ENCODE measurements at places on chromosomes 6 and 20. TPM values are rescaled to one million over a fixed set of nuclear protein-coding genes. Genes with fewer than 3 reads are reported as not detected.

DNA sequence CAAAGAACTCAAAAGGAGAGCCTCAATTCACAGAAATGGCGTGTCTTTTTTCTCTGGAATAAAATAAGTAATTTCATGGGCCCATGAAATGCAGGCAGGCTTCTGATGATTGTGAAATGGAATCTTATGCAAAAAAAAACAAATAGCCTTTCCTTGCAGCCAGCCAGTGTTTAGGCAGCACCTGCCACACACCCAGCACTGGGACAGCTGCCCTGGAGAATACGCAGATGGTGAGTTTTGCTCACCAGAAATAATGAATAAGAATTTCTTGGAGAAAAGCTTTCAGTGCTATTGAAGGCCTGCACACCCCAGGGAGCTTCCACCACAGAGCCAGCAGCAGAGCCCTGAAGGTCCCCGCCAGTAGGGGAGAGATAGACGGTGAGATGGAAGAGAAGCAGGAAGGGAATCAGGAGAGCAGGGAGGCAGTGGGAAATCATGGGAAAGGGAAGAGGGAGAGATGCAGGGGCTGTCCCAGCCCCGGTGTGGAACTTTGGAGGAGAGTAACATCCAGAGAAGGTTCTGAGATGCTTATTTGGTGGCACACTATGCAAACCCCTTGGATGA lies 54.9 kb downstream of the PXDC1 start:
- no peak for DNase-seq

DNA sequence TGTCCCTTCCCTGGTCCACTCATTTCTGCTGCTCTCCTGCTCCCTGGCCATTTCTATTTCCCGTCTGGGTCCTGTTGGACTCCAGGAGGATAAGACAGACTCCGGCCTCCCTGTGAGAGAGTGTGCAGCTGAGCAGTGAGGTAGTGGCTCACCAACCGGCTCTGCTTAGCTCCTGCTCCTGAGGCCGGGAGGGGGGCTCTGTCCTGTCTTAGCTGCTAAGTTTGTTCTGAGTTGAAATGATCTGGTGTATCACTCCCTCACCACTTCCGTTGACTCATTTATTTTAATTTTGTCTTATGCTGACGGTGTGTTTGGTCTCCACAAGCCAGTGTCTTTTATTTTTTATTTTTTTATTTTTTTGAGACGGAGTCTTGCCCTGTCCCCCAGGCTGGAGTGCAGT lies 148.5 kb upstream of the PDE10A start:
- DNase-seq: no peak

GRCh38 chr6:168415098-168415992 lies 25.6 kb upstream of the SMOC2 start:
- no peak for DNase-seq

DNA sequence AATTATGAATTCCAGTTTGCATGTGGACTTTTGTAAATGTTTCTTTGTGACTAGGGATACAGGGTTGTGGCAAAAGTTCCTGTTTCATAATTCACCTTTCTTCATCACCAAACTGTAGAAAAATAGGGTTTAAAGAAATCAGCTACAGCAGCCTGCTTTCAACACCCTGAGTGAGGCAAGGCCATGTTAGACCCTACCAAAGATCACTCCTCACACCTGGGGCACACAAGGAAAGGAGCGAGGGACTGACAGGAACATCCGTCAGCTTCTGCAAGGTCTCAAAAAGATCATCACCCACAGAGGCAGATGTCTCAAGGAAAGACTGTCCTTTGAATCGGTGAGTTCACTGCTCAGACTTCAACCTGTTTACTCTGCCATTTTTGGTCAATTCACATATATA lies 10.5 kb upstream of the STX11 start:
- DNase-seq: no peak

DNA sequence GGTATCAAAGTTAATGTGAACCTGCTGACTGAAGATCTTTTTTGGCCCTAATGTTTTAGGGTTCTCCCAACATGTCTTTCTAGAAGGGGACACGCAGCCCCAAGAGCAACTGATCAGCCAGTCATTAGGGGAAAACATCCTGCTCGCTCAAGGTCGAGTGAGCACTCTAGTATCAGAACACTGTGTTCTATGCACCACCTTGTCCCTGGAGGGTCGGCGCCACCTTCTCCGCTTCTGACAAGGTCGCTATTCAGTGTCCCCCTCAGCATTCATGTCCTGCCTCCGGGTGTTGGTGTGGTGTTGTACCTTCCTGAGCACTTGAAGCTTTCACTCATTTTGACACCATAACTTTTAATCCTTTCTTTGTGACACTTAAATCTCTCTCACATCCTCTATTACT lies 331.2 kb upstream of the KCNQ5 start:
- DNase-seq: no peak

Gene PNPLA1
- not detected for total RNA-seq

DNA sequence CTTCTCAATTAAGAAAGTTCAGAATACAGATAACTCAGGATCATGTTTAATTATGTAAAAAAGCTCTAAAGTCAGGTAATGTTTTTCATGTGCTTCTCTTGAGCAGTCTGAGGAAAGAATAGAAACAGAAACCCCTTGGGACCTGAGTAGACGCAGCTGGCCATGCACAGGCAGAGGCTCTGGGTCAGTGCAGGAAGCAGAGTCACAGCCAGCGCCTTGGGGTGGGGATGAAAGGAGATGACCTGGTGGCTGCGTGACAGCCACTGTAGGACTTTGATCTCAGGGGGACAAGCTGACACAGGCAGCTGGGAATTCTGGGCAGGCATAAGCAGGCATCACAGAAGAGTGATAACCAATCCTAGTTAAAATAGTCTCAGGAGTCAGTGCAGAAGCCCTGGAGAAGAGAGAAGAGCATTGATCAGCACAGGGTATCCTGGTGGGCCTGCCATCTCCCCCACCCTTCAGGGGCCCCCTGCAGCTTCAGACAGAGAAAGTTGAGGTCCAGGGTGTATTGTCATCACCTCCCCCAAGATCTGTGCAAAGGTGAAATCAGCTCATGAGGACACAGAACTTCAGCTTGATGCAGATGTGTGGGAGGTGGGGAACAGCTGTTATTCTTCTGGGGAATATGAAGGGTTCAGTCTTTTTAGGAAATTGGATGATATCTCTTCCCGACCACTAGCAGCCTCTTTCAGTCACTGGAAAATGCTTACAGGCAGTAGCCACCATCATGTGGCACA lies 6.4 kb downstream of the HLA-DQB1 start:
- DNase-seq: no peak

Gene SLC22A3
- total RNA-seq: not detected

Gene GPR6
- not detected for total RNA-seq

GRCh38 chr6:27753668-27754407 lies 158.4 kb downstream of the OR2B2 start:
- peak; percentile 88 for DNase-seq

Gene MANEA
- 16.1 TPM for total RNA-seq

GRCh38 chr6:170274713-170275560 lies 15.9 kb downstream of the DLL1 start:
- DNase-seq: no peak

Gene VGLL2
- total RNA-seq: not detected

GRCh38 chr6:155497273-155497672 lies 41.6 kb upstream of the NOX3 start:
- no peak for DNase-seq

Gene CDH26
- 1.0 TPM for total RNA-seq

- DNase-seq: peak; percentile 49
Measured at GRCh38 chr6:146785001-146785585, 186.3 kb downstream of the ADGB start.

DNA sequence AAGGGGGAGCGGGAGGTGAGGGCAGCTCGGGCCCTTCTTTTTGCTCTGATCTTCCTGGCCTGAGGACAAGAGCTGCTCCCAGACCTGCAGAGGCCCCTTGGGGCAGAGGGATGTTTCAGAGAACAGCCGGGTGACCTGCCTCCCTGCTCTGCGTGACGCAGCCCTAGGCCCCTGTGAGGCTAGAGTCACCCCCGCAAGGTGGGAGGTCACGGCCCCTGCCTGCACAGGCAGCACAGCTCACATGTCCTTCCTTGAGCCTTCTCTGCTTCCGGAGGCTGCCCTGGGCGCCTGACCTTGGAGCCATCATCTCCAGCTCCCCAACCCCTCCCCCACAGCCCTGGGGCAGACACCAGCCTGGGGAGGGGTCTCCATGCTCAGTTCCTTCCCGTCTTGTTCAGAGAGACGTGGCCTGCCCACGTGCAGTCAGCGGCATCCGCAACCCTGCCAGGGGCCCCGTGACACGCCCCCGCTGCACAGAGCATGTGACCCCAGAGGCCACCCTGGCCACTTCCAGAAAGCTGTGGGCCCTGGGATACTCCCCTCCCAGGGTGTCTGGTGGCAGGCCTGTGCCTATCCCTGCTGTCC lies at the start of gene BIRC7:
Gene BIRC7 (plus strand): TSS at position 507 of the 585 bp plus-strand sequence. CDS start 192 bp downstream, outside the sequence.
- DNase-seq: peak; percentile 76

DNA sequence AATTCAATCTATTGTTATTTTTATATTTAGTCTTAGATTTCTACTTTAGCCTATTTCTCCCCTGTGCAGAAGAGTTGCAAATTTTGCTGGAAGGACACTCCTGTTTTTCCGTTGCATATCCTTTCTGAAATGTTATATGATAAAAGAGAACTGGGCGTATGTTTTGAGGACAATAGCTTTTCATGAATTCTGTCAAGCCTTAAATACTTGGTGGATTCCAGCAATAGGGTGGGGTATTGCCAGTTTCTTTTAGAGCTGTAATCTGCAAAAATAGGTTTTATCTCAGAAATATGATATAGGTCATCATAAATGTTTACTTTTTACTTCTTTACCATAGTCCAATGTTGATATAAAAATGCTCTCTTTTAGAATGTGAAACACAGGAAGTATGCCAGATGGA lies 42.0 kb downstream of the VTA1 start:
- no peak for DNase-seq

DNA sequence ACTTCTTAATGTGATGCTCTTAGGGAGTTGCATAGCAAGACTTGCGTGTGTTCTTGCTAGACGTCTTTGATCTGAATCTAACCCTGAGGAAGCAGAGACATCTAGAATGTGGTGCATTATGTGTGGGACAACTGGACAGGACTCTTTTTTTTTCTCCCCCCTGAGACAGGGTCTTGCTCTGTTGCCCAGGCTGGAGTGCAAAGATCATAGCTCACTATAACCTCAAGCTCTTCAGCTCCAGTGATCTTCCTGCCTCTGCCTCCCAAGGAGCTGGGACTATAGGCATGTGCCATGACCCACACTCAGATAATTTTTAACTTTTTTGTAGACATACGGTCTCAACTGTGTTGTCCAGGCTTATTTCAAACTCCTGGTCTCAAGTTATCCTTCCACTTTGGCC lies 34.0 kb downstream of the PCMT1 start:
- DNase-seq: no peak

GRCh38 chr20:16314748-16315159 lies 258.5 kb downstream of the KIF16B start:
- DNase-seq: no peak

Gene NRN1
- 5.9 TPM for total RNA-seq

Gene FAM83D
- total RNA-seq: 13.8 TPM

GRCh38 chr20:6282642-6283041 lies 159.8 kb upstream of the FERMT1 start:
- no peak for DNase-seq
